ENCODE measurements at places on chromosomes 5 and 9. TPM values are rescaled to one million over a fixed set of nuclear protein-coding genes. Genes with fewer than 3 reads are reported as not detected.

OR1Q1 gene
- total RNA-seq, result not detected

GABRA6 gene
- not detected for total RNA-seq

SLC31A1 gene
- 69.4 TPM for total RNA-seq

ITK gene
- total RNA-seq, result not detected

TAF11L5 gene
- not detected for total RNA-seq

STRBP gene
- total RNA-seq, result 9.4 TPM

LIX1 gene
- not detected for total RNA-seq

FAXDC2 gene
- 0.79 TPM for total RNA-seq

IL17B gene
- not detected for total RNA-seq

C9 gene
- not detected for total RNA-seq

TMEM252 gene
- not detected for total RNA-seq

OCLN gene
- 9.0 TPM for total RNA-seq

INSL4 gene
- not detected for total RNA-seq

NUDT12 gene
- total RNA-seq, result 11.4 TPM

RELL2 gene
- 12.5 TPM for total RNA-seq

AK1 gene
- total RNA-seq, result 94.3 TPM

SLC34A1 gene
- not detected for total RNA-seq

C9orf57 gene
- total RNA-seq, result not detected

PCDHB11 gene
- 0.75 TPM for total RNA-seq

OBP2B gene
- not detected for total RNA-seq

TLX3 gene
- total RNA-seq, result not detected

All from MCF 10A (cell line).